ENCODE measurements at places on chromosomes 4 and X.

- DNase-seq: no peak
Measured at GRCh38 chr4:162683659-162684370, 482.9 kb downstream of the NAF1 start.

- no peak for DNase-seq
Measured at GRCh38 chr4:180377741-180378140, 1865.5 kb upstream of the TENM3 start.

- no peak for DNase-seq
Measured at GRCh38 chr4:151604238-151604637, 156.6 kb downstream of the GATB start.

GRCh38 chr4:41643331-41643730, 105.2 kb downstream of the PHOX2B start:
- no peak for DNase-seq

- no peak for DNase-seq
Measured at GRCh38 chr4:121551881-121552280, 144.9 kb downstream of the ANXA5 start.

DNA sequence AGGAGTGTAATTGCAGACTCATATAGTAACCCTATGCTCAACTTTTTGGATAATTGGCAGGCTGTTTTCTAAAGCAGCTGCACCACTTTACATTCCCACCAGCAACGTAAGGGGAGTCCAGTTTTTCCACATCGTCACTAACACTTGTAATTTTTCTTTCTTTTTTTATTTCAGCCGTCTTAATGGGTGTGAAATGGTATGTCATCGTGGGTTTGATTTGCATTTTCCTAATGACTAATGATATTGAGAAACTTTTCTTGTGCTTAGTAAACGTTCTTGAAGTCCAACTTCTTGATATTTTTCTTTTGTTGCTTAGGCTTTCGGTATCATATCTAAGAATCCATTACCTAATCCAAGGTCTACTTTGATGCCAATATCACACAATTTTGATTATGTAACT, 95.3 kb upstream of the IL1RAPL1 start:
- DNase-seq: no peak

DNA sequence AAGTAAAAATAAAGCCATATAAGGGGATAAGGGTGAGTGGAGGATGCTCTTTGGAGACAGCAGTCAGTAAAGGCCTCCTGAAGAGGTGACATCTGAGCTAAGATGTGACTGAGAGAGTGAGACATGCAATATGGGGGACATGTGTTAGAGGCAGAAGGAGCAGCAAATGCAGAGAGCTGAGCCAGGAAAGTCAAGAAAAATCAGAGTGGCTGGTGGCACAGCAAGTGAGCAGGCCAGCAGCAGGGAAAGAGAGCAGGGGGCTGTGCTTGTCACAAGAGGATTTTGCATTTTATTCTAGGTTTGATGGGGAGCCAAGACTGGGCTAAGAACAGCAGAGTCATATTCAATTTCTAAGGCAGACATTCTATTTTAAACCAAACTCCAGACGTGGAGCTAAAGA, 394.5 kb downstream of the KCNIP4 start:
- no peak for DNase-seq

DNA sequence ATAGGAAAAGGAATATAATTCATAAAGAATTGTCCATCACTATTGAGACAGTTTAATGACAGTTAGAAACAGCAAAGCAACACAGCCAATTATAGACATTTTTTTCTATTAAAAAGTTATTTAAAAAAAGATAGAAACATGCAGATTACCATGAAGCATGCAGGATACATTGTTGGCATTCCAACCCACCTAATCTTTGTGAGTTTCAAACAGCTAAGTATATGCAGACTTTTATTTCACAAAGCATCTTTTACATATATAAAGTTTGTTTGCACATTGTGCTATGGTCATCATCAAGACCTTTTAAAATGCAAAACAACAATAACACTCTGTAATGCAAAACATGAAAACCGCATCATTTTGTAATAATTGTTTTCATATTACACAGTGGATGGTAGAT, 125.9 kb upstream of the ETNPPL start:
- no peak for DNase-seq

DNA sequence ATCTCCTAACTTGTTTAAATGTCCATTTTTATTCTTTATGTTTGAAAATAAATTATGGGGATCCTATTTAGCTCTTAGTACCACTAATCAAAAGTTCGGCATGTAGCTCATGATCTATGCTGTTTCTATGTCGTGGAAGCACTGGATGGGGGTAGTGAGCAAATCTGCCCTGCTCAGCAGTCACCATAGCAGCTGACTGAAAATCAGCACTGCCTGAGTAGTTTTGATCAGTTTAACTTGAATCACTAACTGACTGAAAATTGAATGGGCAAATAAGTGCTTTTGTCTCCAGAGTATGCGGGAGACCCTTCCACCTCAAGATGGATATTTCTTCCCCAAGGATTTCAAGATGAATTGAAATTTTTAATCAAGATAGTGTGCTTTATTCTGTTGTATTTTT, 27.6 kb downstream of the NUDT6 start:
- no peak for DNase-seq

DNA sequence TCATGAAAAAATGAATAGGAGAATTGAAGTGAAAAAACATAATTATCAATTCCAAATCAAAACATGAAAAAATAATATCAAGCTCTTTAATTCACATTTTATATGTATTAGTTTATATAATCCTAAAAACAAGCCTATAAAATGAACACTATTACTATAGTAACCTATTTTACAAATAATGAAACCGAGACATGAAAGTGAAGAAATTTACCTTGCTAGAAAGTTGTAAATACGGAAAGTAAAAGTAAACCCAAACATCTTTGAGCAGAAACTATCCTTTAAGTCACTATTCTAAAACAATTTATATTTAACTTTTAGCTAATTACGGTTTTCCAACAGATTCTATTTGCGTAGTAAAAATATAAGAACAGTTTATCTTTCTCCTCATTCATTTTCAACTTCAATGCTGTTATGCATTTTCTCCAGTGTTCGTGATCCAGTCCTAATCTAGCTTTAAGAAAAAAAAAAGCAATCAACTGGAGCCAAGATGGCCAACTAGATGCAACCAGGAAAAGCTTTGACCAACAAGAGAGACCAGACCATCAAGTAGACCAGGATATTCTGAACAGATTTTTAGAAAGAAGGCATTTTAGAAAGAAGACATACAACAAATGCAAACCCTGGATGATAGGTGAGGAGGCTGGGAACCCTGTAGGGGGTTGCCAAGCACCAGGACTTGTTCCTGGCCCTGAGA, 67.0 kb downstream of the DDX53 start:
- no peak for DNase-seq

DNA sequence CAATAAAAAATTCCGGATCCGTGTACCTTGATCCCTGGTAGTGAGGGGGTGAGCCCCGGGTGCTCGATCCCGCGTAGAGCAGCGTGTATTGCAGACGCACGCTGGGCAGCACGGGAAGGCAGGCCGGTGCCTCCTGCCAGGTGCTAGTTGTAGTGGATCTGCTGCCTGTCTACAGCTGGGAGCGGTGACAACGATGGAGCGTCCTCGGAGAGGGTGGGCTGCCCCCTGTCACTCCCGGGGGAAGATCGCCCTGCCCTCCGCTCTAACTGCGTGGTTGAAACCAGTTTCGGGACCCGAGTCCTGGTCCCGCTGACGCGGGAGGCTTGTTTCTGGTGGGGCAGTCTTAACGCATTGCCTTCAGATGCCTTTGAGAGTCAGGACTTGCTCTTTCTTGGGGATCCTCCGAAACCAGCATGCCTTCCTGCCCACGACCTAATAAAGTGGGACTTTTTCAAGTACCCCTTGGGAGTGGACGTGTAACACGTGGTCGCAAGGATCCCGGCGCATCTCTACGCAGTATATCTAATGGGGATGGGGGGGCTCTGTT, 2.7 kb upstream of the NKX6-1 start:
- no peak for DNase-seq

DNA sequence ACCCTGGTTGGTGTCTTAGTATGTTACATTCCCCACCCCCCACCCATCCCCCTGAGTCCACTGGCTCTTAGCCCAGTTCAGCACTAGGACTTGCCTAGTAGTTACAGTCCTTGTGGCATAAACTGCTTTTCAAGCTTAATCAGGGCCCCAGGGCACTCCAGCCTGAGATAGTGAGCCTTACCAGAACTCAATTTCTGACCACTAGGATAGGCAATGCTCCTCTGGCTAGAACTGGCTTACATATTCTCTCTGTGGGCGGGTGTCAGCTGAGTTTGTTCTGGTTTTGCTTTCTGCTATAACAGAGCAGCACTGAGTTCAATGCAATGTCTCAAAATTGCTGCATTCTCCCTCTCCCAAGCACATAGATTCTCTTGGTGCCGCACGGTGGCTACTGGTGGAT, 391.4 kb upstream of the DIPK2B start:
- no peak for DNase-seq

DNA sequence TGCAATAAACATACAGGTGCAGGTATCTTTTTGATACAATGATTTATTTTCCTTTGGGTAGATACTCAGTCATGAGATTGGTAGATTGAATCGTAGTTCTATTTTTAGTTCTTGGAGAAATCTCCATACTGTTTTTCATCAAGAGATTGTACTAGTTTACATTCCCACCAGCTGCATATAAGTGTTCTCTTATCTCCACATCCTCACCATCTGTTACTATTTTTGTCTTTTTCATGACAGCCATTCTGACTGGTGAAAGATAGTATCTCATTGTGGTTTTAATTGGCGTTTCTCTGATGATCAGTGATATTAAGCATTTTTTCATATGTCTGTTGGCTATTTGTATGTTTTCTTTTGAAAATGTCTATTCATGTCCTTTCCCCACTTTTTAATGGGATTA, 202.2 kb downstream of the RAPGEF2 start:
- DNase-seq: no peak

- no peak for DNase-seq
Measured at GRCh38 chr4:18294021-18294420, 272.5 kb upstream of the LCORL start.

DNA sequence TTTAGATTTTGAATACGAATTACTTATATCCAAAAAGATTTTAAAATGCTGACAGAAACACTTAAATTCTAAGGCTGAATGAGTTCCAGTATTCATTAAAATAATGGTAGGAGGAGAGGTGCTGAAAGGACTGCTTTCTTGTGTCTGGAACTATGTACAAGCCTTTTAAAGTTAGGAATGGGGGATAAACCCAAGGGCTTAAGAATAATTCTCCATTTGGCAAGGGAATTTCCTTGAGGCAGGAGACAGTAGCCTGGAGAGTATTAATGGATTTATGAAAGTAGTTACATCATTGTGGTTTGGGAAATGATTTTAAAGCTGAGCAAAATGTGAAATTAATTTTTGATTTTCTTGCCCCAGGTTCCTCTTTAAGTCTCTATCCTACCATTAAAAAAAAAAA, 266.5 kb upstream of the KCNIP4 start:
- no peak for DNase-seq

DNA sequence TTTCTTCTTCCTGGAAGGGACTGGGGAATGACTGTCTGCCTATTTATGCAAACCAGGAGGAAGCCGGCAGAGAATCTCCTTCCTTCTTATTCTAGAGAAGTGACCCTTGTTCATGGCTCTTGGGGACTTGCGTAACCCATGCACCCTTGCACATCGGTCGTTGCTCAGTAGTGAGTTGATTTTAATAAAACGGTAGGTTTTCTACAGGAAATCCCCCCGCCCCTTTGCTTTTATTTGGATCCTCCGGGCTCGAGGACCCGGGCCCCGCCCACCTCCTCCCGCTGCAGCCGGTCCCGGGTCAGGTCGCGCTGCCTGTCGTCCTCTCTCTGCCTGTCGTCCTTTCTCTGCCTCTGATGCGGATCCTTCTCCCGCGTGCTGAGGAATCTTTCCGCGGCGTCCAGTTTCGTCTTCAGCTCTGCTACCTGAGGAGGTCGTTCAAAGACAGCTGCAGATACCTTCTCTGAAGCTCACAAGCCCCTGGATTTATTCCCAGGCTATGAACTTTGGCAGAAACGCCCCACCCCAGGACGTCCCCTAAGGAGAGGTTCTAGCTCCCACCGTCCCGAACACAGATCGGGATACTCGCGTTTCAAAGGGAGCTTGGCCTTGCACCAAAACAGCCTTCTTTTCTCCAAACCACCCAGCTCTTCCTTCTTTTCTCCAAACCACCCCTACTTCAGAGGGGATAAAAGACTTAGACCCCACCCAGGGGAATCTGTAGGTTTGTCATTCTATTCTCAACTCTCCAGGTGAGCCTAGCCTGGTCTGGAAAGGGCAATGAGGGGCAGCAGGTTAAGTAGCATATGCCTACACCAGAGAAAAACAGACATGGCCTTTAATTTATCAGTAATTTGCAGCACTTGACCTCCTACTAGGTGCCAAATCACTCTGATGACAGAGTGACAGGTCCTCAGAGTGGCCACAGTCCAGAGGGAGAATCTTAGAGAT, 7.0 kb downstream of the TNIP3 start:
- DNase-seq: no peak

DNA sequence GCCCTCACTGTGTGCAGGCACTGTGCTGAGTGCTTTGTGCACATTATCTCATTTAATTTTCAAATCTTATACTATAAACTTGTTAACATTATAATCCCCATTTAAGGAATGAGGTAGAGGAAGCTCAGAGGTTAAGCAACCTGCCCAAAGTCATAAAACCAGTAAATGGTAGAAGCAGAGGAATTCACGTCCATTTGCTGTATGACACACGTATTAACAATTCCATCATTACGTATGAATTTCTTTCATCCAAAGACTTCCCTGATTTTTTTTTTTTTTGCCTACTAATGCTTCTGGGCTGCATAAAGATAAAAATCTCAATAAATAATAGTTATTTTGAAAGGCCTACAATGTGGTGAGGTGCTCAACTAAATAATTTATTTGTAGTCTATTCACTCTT, 64.5 kb upstream of the H2AZ1 start:
- no peak for DNase-seq

- no peak for DNase-seq
Measured at GRCh38 chr4:150242820-150243458, 164.7 kb downstream of the DCLK2 start.

- DNase-seq: no peak
Measured at GRCh38 chrX:112025753-112026152, 56.8 kb downstream of the TRPC5 start.

GRCh38 chr4:175351473-175351872, 433.3 kb downstream of the ADAM29 start:
- no peak for DNase-seq

DNA sequence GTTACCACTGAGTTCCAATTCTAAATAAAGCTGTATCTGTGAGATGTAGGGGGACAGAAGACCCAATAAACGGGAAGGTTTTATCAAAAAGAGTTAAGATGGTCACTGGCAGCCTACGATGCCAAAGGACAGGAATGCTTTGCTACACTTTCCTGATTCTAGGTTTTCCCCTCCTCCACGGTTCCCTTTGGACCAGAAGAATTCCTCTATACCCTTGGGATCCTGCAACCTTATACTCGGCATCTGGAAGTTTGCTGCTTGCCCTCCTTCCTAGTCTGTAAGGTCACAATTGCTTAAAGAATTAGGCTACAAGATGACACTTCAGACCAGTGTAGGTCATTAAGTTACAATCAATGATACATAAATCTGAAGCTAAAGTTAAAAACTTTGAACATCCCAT, 64.3 kb downstream of the SCML2 start:
- no peak for DNase-seq

- DNase-seq: peak; percentile 4
Measured at GRCh38 chr4:75513526-75514130, 575 bp downstream of the RCHY1 start.

Measured in prostate gland (tissue), 2 donors.